ENCODE measurements at places on chromosomes 12 and 14. TPM values are rescaled to one million over a fixed set of nuclear protein-coding genes. Genes with fewer than 3 reads are reported as not detected.

DNA sequence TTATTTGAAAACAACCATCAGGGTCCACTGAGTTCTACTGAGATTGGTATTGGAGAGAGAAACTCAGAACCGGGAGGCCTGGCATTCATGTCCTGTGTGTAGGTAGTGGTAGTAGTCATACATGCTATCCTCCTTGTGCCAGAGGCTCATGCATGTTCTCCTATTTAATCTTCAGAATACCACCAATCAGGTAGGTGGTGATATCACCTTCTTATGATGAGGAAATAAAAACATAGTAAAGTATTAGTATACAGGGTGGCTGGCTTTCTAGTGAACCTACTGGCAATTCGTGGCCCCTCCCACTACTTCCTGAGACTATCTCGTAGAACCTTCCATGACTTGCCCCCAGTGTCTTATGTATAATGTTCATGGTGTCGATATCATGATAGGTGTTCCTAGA, 40.5 kb upstream of the EID3 start:
- DNase-seq = no peak

RAD52 gene
- 5.3 TPM for total RNA-seq

DNA sequence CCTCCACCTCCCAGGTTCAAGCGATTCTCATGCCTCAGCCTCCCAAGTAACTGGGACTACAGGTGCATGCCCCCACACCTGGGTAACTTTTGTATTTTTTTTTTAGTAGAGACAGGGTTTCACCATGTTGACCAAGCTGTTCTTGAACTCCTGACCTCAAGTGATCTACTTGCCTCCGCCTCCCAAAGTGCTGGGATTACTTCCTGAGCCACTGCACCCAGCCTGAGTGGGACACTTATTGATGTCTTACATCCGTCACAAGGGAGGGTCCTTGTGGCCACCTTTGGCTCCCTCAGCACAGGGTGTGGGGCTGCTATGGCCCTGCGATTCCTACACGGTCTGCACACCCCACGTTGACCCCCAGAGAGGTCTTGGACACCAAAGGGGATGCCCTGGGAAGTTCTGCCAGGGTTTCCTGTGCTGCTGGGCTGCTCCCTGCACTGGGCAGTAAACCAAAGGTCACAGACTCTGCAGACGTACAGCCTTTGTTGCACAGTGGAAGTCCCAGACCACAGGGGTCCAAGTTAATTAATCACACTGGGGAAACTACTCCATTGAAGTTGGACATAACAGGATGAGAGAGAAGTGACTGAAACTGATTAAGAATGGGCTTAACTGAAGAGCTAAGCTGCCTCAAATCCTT, 95.7 kb downstream of the SAMD4A start:
- no peak for DNase-seq

DNA sequence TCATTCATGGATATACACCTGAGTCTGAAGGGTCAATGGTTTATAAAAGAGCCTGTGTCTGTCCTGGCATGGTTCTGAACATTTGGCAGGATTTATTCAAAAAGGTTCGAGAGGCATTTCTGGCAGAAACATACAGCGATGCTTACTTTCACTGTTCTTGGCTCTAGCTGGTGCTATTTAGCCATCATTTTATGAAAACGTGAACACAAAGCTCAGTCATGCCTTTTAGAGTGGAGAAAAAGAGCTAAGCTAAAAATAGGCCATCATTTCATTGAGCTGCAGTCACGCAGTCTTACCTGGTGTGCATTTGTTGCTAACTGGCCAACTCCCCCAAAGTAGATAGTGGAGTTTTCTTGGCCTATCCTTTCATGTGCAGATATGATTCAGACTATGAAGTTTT, 1209.5 kb downstream of the SLC16A7 start:
- no peak for DNase-seq

- DNase-seq = no peak
Observed at GRCh38 chr12:121892673-121893561, 4.3 kb downstream of the PSMD9 start.

CCDC177 gene
- total RNA-seq = not detected

DNA sequence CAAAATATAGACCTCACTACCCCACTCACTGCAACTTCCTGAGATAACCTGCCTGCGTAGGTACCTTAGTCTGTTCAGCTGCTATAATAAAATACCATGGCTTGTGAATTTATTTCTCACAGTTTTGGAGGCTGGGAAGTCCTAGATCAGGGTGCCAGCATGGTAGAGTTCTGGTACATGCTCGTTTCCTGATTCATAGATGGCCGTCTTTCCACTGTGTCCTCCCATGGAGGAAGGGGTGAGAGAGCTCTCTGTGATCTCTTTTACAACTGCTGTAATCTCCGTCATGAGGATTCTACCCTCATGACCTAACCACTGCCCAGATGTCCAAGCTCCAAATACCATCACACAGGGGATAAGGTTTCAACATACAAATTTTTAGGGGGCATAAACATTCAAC, 49.7 kb downstream of the KCNA1 start:
- no peak for DNase-seq

SELPLG gene
- total RNA-seq = 2.4 TPM

- DNase-seq = no peak
Observed at GRCh38 chr14:43540948-43541347, 966.1 kb downstream of the FSCB start.

- no peak for DNase-seq
Observed at GRCh38 chr12:93645702-93646101, 31.5 kb upstream of the CRADD start.

TMEM121 gene
- total RNA-seq = 11.3 TPM

KLRG1 gene
- total RNA-seq = not detected

KANSL2 gene
- 51.3 TPM for total RNA-seq

GDF3 gene
- not detected for total RNA-seq

- DNase-seq = peak; percentile 13
Observed at GRCh38 chr12:31323391-31324115, 2.4 kb downstream of the SINHCAF start.

- DNase-seq = no peak
Observed at GRCh38 chr12:95322326-95322725, 104.7 kb downstream of the VEZT start.

MGP gene
- total RNA-seq = 0.09 TPM

GLIPR1 gene
- 20.2 TPM for total RNA-seq

DNA sequence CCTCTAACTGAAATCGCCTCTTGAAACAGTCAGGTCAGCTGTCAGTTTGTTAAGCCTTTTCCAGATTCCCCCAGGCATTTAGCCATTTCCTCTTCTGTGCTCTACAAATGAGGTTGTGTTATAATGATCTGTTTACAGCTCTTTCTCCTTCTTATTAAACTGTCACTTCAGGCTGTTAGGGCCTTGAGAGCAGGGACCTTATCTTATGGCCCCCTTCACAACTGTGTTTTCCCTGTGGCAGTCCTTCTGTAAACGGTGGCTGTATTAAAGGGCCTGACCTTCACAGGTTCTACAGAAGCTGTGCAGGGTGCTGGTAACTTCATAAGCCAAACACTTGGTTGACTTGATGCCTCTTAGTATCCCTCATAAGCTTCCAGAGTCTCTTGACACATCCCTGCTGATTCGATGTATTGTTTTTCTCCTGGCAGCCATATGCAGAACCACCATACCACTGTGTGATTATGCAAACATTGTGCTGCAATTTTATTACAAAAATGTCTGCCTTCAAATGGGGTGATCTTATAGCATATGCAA, 104.7 kb downstream of the PLEKHA5 start:
- no peak for DNase-seq

HOXC9 gene
- total RNA-seq = 11.0 TPM

SLC5A8 gene
- not detected for total RNA-seq

- DNase-seq = no peak
Observed at GRCh38 chr12:83190631-83191390, 504.1 kb downstream of the TMTC2 start.

GRCh38 chr12:109578330-109578927, 4.8 kb downstream of the MVK start:
- no peak for DNase-seq

HOMEZ gene
- total RNA-seq = 4.5 TPM

- no peak for DNase-seq
Observed at GRCh38 chr12:67802731-67803130, 154.2 kb downstream of the DYRK2 start.

DNA sequence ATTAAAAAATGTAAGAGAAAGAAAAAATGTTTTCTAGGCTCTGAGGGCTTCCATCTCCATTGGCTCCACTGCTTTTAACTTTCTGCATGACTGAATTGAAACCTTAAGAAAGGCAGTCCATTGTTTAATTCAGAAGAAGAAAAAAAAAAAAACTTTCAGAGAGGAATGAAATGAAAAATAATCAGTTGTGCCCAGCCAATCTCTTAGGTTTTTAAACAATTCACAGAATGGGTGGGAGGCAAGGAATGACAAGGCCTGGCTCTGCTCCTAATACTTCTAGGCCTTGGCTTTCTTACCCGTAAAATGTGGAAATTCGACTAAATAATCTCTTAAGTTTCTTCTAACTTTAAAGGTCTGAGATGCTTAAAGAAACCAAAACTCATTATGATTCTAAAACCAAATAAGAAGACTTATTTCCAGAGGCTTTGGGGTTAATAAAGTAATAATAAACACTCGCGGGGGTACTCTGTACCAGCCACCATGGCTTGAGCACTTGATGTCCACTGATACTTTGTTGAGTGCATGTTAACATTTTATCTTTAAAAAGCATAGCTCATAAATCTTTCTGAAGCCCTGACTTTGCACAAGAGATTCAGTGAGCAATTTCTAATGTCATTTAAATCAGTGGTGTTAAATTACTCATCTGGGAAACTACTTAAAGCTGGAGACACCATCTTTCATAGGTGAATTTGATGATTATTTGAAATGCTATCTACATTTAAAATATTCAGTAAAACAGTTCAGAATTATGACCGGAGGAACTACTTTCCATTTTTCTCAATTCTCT, 49.6 kb downstream of the STON2 start:
- no peak for DNase-seq

IGF1 gene
- not detected for total RNA-seq

DNA sequence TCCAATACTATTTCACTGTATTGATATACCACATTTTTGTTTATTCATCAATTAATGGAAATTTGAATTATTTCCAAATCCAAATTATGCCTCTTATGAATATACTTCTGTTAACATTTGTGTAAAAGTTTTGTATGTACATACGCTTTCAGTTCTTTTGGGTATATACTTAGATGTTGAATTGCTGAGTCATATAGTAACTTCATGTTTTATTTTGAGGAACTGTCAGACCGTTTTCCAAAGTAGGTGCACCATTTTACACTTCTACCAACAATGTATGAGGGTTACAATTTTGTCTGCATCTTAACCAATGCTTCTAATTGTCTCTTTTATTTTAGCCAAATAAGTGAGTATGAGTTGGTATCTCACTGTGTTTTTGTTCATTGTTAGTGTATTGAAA, 10.2 kb upstream of the CCER1 start:
- DNase-seq = no peak

AQP5 gene
- 0.07 TPM for total RNA-seq

GRCh38 chr12:58593557-58594304, 326.6 kb downstream of the LRIG3 start:
- DNase-seq = peak; percentile 5

GRCh38 chr12:45655186-45655585, 74.3 kb upstream of the ARID2 start:
- no peak for DNase-seq

Measured in A172 (cell line).